Hippocampal formation (tissue), 2 donors: ENCODE measurements at places on chromosomes 13 and 19.

DNA sequence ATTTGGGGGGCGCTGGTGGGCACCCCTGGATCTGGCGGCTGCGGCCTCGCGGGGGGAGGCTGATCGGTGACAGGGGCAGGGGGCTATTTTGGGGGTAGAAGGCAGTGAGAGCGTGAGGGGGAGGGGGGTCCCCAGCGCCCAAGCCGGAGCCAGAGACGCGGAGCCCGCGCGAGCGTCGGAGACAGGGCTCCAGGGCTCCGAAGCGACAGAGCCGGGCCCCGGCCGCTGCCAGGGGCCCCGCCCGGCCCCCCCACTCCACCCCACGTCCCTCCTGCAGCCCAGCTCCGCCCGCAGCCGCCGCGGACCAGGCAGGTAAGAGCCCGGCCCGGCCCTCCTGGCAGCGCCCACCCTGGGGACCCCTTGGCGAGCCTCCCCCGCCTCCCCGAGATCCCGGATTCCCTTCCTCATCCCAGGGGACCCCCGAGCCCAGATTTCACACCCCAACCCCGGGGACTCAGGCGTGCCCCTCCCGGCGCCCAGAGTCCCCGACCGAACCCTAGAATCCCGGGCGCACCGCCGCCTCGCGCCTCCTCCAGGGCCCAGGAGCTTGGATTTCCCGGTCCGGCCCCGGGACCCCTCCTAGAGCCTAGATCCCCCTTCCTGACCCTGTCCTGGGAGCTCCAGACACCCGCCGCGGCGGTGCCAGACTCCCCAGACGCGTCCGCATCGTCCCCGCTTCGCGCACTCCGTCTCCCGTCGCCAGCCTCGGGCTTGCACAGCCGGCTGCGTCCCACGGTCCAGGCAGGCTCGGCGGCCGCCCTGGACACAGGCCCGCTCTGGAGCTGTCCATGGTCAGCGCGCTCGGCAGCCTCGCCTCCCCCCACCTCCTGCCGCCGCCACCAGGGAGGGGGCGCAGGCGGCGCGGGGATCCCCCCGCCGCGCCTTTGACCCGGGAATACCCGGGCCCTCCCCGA lies at the start of gene PPFIA3:
TSS of gene PPFIA3 (plus strand) at position 134 of the 914 bp plus-strand sequence. CDS start 8,330 bp downstream, outside the sequence.
- DNase-seq: peak; percentile 27

DNA sequence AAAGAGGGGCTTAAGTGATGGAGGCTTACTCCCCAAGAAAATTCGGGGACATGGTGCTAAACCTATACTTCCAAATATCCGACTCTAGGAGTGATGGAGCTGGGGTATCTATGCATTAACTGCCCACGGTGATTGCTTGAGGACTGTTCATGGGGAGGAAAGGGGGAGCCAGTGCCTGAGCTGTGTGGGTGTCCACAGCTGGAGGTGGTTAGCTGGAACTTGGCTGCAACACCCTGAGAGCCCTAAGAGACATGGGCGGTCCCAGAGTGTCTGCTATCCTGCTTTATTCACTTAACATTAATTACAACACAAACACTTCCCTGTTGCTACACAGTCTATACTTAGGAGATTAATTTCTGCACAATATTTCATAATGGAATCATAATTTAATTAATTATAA lies 28.1 kb upstream of the POMP start:
- no peak for DNase-seq

DNA sequence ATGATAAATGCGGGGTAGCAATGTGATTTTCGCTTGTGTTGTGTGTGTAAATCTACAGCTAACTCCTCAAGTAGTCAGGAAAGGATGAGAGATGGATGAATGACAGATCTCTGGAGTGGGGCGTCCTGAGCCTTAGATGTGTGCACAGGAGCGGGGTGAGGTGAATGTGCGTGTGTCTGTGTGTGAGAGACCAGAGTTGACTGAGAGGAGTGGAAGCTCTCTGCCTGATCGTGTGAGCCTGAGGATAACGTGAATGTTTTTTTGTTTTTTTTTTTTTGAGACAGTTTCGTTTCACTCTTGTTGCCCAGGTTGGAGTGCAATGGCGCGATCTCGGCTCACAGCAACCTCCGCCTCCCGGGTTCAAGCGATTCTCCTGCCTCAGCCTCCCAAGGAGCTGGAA lies 805 bp downstream of the ZNF461 start:
- no peak for DNase-seq

GRCh38 chr19:33156334-33156733 lies 24.4 kb downstream of the WDR88 start:
- DNase-seq: no peak

- DNase-seq: peak; percentile 79
These were observed 5.1 kb downstream of the BBC3 start for GRCh38 chr19:47225746-47226425.

- DNase-seq: no peak
These were observed 2.6 kb downstream of the IGFL2 start for GRCh38 chr19:46150606-46151005.

DNA sequence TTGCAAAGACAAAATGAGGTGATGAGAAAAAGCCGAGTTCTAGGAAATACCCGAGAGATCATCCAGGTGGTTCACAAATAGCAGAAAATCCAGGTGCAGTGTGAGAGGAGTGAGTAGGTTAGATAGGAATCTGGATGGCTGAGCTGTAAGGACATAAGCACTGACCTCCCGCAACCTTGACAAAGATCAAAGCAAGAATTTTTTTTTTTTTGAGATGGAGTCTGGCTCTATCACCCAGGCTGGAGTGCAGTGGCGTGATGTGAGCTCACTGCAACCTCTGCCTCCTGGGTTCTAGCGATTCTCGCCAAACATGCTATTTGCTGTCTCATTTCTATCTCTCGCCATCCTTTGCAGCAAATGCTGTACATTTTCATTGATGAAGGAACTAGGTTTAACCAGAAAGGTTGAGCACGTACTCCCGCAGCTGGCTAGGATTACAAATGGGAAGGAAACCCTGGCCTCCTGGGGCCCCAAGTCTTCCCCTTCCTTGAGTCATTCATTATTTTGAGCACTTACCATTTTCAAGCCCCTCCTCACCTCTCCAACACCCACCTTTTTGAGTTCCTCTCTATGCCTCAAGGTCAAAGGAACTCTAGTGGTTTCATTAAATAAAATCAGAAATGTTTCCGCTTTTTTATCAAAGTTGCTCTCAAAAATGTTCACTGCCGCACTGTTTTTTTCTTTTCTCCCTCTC lies 38.8 kb downstream of the NLRP12 start:
- no peak for DNase-seq

DNA sequence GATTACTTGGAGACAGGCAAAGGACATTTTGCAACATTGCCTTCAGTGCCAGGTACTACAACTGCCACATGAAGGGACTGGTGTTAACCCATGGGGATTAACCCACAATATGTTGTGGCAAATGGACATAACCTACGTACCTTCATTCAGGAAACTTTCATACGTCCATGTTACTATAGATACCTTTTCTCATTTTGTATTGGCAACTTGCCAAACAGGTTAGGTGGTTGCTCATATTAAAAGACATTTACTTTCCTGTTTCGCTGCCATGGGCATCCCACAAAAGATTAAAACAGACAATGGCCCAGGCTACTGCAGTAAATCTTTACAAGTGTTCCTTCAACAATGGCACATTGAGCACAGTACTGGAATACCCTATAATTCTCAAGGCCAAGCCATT lies 925.3 kb downstream of the SLITRK6 start:
- DNase-seq: no peak

DNA sequence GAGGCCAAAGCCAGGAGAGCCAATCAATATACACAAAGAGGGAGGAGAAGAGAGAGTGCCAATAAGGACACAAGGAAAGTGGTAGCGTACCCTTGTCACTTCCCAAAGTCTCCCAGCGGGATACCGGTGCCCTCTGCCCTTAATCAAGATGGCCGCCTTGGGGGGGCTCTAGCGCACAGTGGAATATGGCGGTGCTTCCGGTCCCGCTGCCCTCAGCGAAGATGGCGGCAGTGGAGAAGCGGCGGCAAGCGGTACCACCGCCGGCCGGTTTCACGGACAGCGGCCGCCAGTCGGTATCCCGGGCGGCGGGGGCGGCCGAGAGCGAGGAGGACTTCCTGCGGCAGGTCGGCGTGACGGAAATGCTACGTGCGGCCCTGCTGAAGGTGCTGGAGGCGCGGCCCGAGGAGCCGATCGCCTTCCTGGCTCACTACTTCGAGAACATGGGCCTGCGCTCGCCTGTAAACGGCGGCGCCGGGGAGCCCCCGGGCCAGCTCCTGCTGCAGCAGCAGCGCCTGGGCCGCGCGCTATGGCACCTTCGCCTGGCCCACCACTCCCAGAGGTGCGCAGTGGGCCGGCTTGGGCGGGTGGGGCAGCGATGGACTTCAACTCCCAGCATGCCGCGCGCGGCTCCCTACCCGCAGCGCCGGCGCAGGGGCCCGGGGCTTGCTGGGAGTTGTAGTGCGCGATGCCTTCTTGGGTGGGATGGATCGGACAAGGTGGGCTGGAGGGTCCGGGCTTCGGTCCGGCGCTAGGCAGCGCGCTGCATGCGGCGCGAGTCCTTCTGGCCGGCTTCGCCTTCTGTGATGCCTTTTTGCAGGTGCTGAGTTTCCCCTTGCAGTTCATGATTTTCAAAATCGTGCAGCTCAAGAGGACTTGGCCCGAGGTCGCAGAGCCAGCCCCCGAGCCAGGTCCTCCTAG lies at the start of gene TPGS1:
TSS of gene TPGS1 (plus strand) at position 212 of the 918 bp plus-strand sequence. CDS start at position 222, 10 bp downstream.
- DNase-seq: peak; percentile 71

DNA sequence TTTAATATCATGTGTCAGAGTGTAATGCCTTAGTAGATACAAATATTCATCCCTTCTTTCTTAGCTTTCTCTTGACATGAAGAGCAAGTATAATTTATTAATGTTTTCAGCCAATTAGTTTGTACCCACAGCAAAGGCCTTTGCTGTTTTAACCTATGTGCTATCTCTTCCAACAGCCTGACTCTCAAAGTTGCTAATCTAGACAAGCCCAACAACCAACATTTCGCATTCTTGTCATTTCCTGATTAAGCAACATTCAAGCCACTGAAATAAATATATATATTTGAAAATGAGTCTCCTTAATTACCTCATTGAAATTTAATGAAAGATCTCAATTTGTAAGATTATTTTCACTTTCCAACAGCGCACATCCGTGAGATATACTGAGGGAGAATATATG lies 18.5 kb downstream of the EPSTI1 start:
- DNase-seq: no peak

GRCh38 chr13:50829226-50829625 lies 14.3 kb downstream of the DLEU7 start:
- DNase-seq: no peak

DNA sequence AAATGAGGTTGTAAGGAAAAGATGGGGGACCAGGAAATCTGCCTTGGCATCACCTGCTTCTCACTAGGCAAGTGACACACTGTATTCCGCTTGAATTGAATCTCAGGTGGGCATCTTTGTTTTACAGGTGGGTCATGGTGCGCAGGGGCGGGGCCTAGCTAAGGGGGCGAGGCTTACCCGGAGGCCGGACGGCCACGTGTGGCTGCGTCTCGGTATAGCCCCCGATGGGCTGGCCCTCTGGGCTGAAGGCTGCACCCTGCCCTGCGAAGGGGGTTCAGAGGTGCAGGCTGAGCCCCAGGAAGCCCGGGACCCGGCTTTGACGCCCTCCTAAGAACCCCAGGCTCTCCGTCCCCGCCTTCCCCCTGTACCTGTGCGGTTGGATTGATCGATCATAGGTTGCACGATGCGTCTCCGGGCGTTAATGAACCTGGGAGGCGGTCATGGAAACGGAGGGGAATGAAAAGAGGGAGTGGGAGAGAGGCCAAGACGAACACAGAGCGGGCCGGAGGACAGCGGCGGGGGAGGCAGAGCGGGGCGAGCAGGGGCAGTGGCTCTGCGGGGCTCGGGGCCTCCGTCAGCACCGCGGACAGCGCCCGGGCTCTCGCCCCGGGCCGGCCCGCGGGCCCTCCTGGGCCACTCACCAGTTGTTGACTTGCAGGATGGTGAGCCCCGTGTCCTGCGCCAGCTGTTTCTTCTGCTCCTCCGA lies 12.5 kb downstream of the MEIS3 start:
- DNase-seq: no peak

DNA sequence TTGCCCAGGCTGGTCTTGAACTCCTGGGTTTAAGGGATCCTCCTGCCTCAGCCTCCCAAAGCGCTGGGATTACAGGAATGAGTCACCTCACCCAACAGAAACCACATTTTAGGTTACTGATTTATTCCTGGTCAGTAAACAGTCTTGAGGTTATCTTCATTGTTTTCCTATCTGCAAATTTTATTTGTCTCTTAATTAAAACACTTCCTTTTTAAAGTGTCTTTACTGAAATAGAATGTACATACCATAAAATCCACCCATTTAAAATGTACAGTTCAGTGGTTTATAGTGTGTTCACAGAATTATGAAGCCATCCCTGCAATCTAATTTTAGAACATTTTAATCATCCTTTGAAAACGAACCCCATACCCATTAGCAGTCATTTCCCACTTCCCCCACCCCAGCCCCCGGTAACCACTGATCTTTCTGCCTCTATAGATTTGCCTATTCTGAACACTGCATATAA lies 63.0 kb downstream of the MAP4K1 start:
- DNase-seq: no peak

- no peak for DNase-seq
These were observed 30.3 kb upstream of the FRY start for GRCh38 chr13:32001154-32001768.

DNA sequence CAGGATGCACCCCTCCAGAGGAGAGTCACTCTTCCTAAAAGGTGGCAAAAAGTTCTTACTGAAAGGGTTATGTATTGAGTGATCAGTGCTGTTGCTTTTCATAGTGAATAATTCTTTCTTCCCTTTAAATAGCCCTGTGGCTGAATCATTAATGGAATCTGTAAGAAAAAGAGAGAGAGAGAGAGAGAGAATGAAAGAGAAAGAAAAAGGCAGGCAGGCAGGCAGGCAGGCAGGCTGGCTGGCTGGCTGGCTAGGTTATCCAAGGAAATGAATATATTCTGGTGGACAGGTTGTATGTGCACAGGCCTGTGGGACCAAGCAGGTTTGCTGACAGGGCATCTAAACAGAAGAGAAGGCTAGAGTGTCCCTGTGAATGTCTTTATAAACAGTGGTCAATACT lies 100.5 kb downstream of the DLEU7 start:
- DNase-seq: no peak

DNA sequence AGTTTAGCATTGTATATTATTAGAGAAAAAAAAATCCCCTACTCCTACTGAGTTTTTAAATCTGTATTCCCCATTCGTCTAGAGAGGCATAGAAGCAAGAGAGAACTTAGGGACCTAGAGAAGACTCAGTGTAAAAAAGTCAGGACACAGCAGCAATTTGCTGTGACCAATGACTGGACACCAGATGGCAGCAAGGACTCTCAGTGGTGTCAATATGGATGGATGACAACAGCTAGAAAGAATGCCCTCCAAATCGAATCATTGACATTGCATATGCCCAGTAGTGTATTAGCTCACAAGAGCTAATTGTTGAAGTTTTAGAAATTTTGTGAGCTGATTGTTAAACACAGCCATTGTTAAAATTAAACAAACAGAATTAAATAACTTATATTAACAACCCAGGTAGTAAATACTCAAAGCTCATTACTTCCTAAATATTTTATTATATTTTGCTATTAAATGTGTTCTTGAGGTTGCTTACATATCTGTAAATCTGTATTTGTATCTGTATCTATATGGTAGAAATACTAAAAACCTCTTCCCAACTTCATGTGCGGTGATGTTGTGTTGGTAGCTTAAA lies 43.9 kb downstream of the SIAH3 start:
- DNase-seq: peak; percentile 15
